COLO829 (cell line): ENCODE measurements at places on chromosomes 3 and 15.

GRCh38 chr15:75840659-75841058 is 2.6 kb upstream of the UBE2Q2 start:
- no peak for DNase-seq

DNA sequence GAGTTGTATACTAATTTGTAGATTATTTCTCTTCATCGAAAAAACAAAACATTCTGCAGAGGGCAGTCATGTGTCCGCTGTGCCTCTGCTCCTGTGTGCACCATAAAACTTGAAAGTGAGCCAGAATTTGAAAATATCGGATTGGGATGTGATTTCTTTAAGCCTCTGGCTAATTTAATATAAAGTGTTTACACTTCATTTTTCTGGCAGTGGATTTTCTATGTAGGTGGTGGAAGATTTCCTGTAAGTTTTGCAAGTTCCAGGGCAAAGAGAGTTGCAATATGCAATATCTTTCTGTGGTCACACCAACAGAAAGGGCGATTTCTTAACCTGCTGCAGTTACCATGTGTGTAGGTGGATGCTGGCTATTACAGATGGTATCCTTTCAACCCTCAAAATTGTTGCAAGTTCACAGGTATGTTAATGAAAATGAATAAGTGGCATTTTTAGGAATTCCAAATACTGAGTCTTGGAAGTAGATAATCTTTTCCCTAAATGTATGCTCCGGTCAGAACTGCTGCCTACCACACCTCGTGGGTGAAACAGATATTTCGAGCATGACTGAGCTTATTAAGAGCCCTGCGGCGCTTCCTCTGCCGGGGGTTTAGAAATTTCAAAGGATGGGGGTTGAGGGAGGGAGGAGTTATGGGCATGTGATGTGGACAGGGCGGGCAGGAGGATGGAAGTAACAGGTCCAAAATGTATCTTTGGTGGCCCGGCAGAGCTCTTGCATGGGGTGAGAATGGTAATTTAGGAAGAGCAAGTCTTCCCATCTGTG is 134.0 kb downstream of the PGPEP1L start:
- DNase-seq = peak; percentile 95

DNA sequence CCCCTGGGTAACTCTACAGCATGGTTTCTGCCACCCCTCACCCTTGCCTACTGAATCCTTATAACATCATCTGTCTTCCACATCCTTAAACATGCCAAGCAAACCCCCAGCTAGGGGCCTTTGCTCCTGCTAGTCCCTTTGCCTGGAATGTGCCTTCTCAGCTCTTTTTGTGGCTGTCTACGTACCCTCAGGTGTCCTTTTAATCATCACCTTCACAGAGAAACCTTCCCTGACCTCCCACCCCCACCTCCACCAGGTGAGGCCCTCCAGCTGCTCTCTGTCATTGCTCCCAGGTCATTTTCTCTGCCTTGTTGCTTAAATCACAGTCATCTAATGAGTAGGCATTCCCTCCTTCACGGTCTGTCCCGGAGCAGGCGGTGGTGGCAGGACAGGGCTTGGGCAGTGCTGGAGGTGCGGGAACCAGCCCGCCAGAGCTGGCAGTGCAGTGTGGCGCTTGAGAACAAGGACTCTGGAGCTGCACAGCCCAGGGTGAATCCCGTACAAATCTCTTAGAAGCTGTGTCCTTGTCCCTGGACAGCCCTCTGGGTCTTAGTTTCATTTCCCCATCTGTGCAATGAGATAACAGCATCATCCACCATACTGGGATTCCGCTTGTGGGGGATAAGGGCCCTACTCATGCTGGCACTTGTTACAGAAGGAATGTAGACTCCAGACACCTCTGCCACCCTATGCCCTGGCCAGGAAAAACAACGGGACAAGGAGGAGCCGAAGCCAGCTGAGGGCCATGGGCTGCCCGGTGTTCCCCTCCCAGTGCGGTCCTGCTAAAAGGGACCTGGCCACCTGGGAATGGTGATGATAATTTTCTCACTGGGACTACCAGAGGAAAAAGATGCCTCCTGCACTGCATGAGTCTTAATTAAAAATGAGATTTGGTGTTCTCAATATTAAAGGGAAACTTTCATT is 52.1 kb upstream of the IQSEC1 start:
- no peak for DNase-seq

DNA sequence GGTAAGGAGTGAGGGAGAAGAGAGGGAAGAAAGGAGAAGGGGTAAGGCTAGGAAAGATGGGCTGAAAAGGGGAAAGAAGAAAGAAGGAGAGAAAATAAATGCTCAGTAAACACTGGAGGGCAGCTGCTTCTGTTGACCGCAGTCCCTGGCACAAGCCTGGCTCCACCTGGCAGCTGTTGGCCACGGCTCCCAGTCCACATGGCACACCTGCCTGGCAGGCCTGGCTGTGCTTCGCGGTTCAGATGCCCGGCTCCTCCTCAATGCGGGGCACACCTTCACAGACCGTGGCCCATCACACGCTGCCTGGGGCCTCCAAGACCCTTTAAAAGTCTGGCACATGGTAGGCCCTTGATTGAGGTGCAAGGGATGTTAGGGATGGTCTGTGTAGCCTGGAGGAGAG is 516.8 kb upstream of the PROK2 start:
- DNase-seq = no peak

DNA sequence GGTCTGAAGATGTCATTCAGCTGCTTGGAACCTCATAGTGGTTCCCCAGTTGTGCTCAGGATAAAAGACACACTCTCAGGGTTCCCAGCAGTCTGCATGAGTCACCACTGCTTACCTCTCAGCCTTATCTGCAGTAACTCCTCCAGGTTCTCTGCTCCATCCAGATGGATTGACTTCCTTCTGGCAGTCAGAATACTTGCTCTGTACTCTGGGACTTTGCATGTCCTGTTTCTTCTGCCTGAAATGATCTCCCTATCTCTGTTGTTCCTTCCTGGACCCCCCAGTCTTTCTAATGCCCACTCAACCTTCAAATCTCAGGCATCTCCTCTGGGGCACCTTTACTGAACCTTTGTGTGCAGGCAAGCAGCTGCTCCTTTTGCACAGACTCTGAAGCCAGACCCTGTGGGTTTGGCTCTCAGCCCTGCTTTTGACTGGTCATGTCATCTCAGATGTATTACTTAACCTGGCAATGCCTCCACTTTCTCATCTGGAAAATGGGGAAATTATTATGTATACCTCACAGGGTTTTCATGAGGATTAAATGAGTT is 38.4 kb downstream of the ITPR1 start:
- DNase-seq = no peak

DNA sequence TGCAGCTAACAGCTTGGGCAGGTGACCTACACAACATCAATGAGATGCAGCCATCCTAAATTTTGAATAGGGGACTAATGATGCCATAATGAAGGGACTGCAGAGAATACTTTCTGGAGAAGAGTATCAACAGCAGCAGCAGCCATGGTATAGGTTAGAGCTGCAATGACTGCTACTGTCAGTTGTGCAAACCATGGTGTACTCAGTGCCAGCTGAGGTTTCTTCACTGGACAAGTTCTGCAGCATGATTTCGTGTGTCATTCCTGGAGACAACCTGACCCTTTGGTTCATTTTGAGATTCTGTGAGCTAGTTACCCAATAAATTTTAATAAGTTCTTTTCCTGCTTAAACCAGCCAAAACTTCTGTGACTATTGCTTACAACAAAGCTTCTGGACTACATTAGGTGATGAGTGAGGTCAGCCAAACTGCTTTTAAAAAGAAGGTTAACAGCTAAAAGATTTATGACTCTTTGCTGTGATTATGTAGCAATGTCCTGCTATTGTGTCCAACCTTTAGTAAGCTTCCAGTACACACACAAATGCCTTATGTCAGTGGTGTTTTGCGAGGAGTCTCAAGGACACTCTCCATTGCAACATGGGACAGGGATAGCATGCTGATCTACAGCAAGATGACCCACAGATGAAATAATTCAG is 4.8 kb upstream of the DAZL start:
- no peak for DNase-seq

- DNase-seq = no peak
Observed at GRCh38 chr15:52134502-52135144, 22.0 kb upstream of the BCL2L10 start.

GRCh38 chr3:25468866-25469319 is 40.8 kb downstream of the RARB start:
- DNase-seq = peak; percentile 87

GRCh38 chr3:24367664-24368264 is 126.9 kb downstream of the THRB start:
- DNase-seq = no peak

DNA sequence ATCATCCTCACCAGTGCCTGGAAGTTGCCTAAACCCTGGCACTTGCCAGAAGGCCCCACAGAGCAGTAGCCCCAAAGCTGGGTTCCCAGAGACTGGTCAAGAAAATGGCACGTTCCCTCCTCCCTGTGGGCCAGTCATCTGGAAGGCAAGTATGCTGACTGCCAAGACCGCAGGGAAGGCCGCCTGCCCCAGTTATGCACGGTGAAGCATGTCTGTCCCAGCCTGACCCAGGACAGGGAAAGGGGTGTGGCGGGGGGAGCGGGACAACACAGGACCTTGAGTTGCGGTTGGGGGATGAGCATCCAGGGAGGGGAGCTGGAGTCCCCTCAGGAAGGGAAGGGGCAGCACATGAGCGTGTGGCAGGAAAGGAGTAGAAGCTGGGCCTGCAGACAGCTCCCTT is 33.0 kb downstream of the RBPMS2 start:
- no peak for DNase-seq

GRCh38 chr3:148208975-148209374 is 488.7 kb upstream of the AGTR1 start:
- no peak for DNase-seq

DNA sequence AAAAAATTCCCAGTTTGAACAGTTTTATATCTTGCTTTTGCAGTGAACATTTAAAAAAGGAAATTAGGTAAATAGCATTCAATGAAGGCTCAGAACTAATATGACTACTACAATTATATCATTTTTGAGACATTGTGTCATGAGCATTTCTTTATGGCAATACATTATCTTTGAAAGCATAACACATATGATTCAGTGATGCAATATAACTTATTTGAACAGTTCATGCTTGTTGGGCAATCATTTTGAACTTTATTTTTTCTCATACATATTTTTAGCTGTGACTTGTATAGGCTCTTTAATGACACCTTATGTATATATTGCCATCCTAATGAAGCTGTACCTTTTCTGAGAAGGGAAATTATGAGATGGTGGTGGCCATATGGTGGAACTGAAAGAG is 828.6 kb upstream of the NR2F2 start:
- DNase-seq = no peak

DNA sequence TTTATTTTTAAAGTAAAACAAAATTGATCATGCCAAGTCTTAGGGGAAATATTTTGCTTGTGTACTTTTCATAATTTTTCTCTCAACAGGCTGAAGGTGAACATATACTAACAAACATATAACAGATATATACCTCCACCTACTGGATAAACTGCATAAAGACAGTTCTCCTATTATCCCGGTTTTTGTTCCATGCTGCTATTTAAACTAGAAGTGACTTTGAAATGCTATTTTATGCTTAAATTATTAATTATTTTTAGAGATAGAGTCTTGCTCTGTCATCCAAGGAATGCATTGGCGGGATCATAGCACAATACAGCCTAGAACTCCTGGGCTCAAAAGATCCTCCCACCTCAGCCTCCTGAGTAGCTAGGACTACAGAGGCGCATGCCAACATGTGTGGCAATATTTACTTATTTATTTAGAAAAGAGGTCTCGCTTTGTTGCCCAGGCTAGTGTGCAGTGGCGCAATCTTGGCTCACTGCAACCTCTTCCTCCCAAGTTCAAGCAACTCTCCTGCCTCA is 49.8 kb downstream of the ST3GAL6 start:
- DNase-seq = peak; percentile 61

GRCh38 chr15:27449941-27450340 is 479.0 kb downstream of the GABRG3 start:
- no peak for DNase-seq

DNA sequence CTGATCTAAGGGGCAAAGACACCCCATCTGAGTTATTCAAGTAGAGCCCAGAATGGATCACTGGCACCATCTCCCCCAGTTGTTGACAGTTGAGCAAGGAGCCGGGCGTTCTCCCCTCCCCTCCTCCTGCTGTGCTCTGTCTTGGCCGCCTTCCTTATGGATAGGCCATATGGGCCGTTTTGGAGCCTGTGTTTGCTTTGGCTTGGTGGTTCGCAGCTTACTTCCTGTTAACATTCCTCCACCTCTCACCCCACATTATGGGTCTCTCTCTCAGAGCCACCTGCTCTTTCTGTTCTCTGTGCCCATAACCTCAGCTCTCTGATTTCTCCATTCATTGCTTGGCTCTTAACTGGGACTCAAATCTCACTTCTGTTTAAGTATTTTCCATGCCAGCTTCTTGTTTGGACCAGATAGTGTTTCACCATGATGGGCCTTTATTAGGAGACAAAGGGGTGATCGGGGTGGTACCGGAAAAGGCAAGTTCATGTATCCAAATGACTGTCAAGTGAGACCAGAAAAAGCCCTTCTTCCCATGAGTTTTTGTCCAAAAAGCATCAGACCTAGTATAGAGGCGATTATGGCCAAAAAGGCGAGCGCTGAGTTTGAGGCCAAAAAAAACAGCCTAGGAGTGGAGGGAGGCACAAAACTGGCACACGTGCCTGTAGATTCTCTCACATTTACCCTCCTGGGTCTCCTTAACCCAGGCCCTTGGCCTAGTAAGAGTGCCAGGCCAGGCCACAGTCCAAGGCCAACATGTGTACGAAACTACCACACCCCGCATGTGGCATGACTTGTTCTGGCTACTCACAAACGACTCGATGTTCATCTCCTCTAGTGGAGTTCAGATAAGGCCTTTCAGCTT is 62.6 kb downstream of the DUT start:
- no peak for DNase-seq

GRCh38 chr15:36579792-36580431 is 486 bp downstream of the CDIN1 start:
- DNase-seq = no peak

- DNase-seq = no peak
Observed at GRCh38 chr3:124316034-124316287, 324.0 kb upstream of the ROPN1 start.

DNA sequence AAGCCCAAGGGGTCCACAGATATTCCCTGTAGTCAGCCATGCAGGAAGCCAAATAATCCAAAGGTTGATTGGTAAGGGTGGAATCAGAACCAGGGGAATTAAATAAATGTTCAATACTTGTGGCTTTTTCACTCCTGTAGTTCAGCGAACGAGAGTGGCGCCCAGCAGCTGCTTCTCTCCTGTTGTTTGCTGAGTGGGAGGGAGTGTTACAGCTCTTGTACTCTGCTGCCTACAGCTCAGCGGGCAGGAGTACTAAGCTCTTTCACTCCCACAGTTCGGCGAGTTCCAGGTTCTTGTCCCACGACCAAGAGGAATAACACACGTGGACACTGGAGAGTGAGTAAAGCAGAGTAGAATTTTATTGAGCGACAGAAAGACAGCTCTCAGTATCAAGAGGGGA is 105.9 kb downstream of the MOBP start:
- DNase-seq = no peak

GRCh38 chr3:77915336-77915735 is 875.4 kb downstream of the ROBO2 start:
- no peak for DNase-seq

DNA sequence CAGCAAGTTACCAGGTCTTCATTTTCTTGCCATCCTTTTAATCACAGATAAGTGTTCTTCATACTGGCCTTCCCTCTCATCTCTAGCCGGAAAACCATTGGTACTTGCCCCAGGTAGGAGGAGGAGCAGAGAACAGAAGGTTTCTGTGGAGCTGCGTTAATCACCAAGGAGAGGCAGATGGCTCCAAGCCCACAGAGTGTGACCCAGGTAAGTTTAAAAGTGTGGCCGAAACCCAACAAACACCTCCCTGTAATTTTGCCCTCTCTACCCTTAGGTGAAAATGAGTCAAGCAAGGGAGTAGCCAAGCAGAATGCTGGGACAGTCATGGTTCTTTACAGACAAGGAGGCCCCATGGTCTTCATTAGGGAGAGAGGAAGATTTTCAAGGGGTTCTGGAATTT is 37.3 kb downstream of the NFKBIZ start:
- no peak for DNase-seq
